Sigmoid colon (tissue), 7 donors: ENCODE measurements at places on chromosomes 2 and 18. TPM values are rescaled to one million over a fixed set of nuclear protein-coding genes. Genes with fewer than 3 reads are reported as not detected.
A peak's percentile ranks its signal among the peaks of the same experiment; 100 is the strongest.

DNA sequence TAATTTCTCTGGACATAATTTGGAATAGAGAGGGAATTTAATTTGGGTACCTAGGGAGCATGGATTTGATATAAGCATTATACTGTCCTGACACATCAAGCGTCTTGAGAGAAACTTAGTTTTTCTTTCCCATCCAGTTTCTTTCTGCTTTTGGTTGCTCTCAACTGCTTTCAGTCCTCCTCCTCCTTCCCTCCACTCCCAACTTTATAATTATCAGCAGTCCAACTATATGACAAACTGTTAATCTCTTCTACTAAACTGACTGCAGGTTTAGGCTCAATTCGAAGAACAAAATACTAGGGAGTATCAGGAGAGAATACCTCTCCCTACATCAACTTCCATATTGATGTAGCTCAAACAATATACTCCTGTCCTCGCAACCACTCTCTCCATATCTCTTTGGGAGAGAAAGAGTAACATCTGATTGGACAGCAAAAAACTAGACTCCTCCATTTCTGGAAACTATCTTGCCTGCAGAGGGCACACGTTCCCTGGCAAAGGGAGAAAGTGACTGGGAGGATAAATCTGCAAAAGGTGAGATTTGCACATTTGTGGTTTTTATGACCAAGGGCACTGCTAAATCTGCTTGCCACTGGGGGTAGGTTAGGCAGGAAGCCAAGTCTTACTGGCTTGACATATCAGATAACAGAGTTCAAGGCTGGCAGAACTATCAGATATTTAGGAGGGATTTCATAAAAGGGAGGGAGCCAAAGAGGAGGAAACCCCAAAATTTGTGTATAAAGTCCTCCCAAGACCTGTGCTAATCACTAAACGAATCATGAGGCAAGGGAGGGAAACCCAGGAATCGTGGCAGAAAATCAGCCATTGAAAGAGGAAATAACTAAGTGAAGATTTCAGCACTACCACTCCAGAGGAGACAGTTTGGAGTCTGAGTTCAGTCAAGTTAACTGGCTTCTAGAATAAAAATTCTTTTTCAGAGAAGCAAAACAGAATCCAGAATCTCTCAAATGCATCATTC is 40.0 kb downstream of the ICA1L start:
- DNase-seq: no peak

- DNase-seq: no peak
Measured at GRCh38 chr2:100630473-100630977, 67.7 kb downstream of the PDCL3 start.

DNA sequence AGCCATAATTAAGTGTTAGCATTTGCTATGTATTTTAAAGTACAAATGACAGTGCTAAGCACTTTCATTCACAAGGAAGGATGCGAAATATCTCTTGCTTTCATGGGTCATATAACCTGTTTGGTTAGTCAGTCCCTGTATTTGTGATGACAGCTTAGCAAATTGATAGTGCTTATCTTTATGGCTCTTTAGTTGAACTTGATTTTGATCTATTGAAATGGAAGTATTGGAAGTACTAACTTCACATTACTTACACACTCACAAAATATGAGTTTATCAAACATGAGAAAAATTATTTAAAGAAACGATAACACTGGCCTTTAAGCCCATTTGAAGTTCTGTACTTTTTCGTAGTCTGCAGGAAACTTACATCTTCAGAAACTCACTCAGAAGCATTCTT is 97.4 kb upstream of the NEUROD1 start:
- no peak for DNase-seq

DNA sequence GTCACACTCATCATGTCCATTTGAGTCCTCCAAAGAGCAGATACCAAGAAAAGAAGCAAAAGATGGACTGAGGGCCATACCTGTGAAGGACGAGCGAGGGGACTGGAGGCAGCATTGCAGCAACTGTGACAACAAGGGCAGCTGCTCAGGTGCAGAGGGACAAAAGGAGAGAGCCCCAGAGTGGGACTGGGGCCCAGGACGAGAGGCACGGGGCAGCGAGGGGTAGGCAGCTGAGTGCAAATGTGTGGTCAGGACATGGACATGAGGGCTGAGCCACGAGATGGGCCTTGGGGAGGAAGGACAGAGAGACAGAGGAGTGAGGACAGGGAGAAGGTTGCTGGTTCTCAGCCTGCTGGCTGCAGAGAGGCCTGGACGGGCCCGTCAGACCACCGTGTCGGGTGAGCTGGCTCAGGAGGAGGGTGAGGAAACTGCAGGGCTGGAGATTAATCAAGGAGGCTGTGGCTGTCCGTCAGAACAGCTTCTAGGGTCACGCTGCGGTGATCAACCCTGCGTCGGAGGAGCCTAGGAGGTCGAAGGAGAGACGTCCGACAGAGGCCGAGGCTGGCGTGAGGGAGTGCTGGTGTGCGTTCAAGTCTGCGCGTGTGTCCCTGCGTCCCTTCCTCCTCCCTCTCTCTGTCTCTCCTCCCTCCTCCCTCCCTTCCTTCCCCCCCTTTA is 206.8 kb upstream of the HDAC4 start:
- peak; percentile 43 for DNase-seq

GRCh38 chr2:181466661-181467576 is 9.7 kb downstream of the ITGA4 start:
- peak; percentile 68 for DNase-seq

GRCh38 chr2:29847886-29848285 is 73.5 kb downstream of the ALK start:
- DNase-seq: no peak

- DNase-seq: no peak
Measured at GRCh38 chr2:100548771-100549170, 14.0 kb upstream of the PDCL3 start.

- no peak for DNase-seq
Measured at GRCh38 chr18:46574000-46574742, 82.8 kb downstream of the LOXHD1 start.

DNA sequence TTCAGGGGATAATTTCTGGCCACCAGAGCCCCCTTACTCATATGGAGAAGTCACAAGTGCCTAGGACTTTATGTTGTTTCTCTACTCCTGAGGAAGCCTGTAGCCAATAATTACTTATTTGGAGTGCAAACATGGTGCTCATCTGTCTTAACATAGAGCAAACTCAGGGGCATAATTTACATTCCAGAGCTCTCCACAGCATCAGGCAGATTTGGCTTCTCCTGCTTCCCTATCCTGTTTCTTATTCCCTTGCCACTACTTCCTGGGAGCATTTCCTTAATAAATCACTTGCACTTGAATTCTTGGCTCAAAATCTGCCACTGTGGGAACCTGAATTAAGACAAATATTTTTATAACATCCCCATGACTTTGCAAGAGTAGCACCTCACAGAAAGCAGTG is 960.9 kb downstream of the SOCS6 start:
- no peak for DNase-seq

DNA sequence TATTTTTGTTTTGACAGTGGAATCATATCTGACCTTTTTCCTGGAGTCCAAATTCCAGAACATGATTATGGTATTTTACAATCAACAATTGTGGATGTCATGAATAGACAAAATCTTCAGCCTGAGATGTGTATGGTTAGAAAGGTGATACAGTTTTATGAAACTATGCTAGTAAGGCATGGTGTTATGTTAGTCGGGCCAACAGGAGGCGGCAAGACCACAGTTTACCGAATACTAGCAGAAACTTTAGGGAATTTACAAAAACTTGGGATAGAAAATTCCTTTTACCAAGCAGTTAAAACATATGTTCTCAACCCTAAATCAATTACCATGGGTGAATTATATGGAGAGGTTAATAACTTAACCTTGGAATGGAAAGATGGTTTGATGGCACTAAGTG is 137.0 kb downstream of the DNAH6 start:
- DNase-seq: no peak

GRCh38 chr2:55616551-55617174 is 759 bp downstream of the PPP4R3B start:
- DNase-seq: no peak

GRCh38 chr18:61738042-61738441 is 154.8 kb downstream of the RNF152 start:
- no peak for DNase-seq

DNA sequence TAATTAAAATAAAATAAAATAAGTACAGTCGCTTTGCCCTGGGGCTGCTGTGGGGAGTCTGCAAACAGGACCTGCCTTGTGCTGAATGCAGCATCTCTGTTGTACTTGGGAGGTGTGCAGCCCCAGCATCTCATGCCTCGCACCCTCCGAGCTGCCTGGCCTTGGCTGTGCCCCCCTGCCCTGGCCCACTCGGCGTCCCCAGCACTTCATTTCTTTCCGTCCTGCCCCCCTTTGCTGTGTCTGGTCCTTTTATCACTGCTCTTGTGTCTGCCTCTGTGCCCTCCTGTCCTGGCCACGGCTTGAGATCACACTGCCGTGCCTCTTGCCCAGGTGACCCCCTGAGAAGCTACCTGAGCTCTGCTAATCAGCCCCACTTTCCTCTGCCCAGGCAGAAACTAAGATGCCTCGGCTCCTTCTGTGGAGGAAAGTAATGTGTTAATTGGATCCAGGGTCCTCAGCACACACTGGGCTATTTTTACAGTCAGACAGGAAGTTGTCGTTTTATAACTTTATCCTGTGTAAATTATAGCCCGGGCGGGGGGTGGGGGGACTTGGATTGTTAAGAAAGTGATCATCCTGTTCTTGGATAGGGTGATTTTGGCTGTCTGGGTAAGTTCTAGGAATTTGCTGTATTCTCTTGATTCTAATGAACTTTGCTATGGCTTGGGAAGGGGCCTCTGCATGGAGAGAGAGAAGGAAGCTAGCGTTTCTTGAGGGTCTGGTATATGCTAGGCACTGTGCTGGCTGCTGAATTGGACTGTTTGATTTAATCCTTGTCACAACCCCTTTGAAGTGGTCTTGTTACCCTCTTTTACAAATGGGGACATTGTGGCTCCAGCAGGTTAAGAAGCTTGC is 69.4 kb downstream of the AGAP1 start:
- DNase-seq: no peak

GRCh38 chr2:10906926-10907625 is 4.7 kb upstream of the KCNF1 start:
- no peak for DNase-seq

GRCh38 chr2:145760781-145761649 is 1241.1 kb upstream of the ZEB2 start:
- no peak for DNase-seq

DNA sequence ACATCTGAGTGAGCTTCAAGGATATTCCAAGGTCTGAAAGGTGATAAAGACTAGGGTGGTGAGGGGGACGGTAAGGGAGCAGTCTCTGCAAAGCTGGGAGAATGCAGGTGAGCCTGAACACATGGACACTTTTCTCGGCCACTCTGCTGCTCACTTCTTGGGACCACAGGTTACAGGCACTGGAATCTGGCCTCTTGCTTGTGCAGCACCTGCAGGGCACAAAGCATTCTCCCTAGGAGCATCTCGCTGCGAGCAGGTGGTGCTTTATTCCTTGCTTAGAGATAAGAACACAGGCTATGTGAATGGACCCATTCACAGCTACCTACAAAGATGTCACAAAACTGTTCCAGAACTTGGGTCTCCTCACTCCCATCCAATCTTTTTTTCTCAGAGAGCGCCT is 153.2 kb downstream of the DDX1 start:
- no peak for DNase-seq

DNA sequence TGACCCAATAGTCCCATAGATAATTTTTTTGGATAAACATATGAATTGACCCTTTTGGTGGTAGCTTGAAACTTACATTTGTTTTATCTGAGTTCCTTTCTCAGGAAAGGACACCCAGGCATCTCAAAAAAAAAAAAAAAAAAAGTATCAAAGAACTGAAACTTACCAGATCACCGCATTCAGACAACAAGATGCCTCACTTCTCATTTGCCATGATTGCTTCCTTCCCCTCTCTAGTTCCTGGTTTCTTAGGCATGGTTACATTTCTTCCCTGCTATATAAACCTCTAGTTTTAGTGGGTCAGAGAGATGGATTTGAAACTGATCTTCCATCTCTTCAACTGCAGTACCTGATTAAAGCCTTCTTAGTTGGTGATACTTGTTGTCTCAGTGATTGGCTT is 240.1 kb downstream of the ACKR3 start:
- DNase-seq: no peak

GRCh38 chr2:148592791-148593190 is 51.8 kb upstream of the EPC2 start:
- DNase-seq: no peak

DNA sequence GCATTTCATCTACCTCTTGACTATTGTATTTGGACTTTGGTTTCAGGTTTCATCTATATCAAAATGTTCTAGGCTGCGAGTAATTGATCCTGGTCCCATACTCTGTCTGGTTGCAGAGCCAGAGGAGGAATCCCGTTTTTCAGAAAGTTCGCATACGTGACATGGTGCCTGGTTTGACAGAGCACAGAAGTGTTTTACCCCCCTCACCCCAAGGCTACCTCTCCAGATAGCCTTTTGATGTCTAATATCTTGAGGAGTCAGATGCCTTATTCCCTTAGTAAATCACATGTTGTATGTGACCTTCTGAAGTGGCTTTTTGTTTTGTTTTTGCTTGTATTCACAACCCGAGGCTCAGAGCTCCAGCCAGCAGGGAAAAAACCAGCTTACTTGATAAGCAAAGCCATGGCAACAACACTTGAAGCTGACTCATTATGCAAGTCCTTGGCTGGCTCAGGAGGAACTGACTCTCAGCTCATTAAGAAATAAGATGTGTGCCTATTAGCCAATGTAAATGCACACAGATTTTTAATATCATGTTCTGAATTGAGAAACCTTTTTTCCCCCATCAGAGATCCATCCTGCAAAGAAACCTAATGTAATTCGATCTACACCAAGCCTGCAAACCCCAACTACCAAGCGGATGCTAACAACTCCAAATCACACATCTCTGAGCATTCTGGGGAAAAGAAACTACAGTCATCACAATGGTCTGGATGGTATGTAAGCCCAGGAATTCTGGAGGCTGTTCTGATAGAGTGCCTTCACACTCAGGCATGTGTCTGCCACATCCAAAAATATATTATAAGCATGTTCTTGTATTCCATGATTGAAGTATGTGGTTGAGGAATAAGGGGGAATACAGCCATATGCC is 41.4 kb downstream of the OXER1 start:
- peak; percentile 71 for DNase-seq

REG3A gene
- not detected for polyA plus RNA-seq

AQP12A gene
- polyA plus RNA-seq: 3.0 TPM

TUBB8B gene
- not detected for polyA plus RNA-seq

C2orf15 gene
- 2.4 TPM for polyA plus RNA-seq

CASP10 gene
- polyA plus RNA-seq: 26.9 TPM

RNF181 gene
- polyA plus RNA-seq: 179 TPM

MOCOS gene
- polyA plus RNA-seq: 3.6 TPM

SCN9A gene
- 0.60 TPM for polyA plus RNA-seq

ICOS gene
- not detected for polyA plus RNA-seq

PFN4 gene
- polyA plus RNA-seq: 0.12 TPM

NR4A2 gene
- polyA plus RNA-seq: 1.8 TPM

ARHGAP15 gene
- polyA plus RNA-seq: 16.4 TPM

ING5 gene
- 9.6 TPM for polyA plus RNA-seq
